ENCODE measurements at places on chromosomes 13 and 19. TPM values are rescaled to one million over a fixed set of nuclear protein-coding genes. Genes with fewer than 3 reads are reported as not detected.

GRCh38 chr13:50401721-50402465 is 386.6 kb downstream of the KCNRG start:
- DNase-seq = peak; percentile 57

GRCh38 chr13:75025956-75026355 is 456.0 kb downstream of the TBC1D4 start:
- DNase-seq = peak; percentile 4

GRCh38 chr19:46160233-46160775 is 12.3 kb downstream of the IGFL2 start:
- DNase-seq = no peak

GRCh38 chr13:29465741-29466293 is 129.7 kb downstream of the SLC7A1 start:
- peak; percentile 83 for DNase-seq

ZFP14 gene
- total RNA-seq = 6.4 TPM

DNA sequence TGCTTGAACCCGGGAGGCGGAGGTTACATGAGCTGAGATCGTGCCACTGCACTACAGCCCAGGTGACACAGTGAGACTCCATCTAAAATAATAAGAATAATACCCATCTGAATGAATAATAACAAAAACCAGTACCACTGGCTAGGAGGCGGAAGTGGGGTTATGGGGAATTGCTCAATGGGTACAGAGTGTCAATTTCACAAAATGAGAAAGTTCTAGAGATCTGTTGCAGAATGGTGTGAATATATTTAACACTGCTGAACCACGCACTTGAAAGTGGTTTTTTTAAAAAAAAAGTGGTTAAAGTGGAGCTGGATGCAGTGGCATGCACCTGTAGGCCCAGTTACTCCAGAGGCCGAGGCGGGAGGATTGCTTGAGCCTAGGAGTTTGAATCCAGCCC is 18.5 kb downstream of the KLF2 start:
- DNase-seq = no peak

ZNF283 gene
- total RNA-seq = 15.2 TPM

KLK12 gene
- not detected for total RNA-seq

GRCh38 chr13:39577838-39578491 is 25.0 kb downstream of the LHFPL6 start:
- no peak for DNase-seq

IL12RB1 gene
- under 0.01 TPM for total RNA-seq

DNA sequence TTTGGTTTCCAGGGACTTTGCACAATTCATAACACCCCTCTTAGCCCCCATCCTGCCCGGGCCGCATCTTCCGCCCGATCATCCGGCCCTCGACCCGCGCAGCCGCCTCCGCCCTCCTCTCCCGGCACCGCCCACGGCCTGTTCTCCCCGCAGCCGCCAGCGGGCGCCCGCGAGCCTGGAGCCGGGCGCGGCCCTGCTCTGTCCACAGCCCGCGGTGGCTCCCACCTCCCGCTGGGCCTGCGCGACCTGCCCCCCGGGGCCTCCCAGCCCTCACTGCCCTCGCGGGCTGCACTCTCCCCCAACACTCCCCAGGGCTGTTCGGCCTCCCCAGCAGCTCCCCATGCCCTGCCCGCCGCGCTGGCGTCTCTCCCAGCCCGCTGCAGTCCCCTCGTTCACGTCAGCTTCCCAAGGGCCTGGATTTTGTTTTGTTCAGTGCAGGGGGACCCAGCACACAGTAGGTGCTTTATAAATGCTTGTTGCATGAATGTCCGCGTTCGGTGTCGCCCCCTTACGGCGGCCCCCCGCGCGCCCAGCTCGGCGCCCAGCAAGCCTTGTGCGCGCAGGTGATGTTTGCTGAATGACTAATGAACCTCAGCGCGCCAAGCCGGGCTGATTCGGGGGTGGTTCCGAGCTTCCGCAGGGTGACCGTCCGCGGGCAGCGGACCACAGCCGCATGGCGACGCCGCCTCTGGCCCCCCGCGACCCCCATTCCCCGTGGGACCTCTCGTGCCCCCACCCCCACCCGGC is 4.6 kb upstream of the APC2 start:
- DNase-seq = peak; percentile 36

- no peak for DNase-seq
These were observed 5.5 kb downstream of the ALDH16A1 start for GRCh38 chr19:49458567-49458903.
